ENCODE measurements at places on chromosomes 3 and 15.

DNA sequence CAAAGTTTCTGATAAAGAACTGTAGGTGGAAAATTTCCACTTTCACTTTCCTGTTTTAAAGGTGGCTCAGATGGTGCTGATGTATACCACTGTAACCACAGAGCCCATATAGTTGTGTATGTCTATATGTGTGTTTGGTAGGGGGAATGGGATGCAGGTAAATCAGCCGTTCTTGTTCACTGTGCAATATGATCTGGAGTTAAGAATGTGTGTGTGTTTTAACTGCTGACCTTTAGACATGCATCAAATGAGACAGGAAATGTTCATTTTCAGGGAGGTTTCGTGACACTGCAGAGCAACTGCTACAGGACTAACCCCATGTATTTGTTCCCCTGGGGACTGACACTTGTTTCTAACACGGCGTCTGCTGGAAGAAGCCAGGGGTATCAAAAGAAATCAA lies 180.5 kb downstream of the TAFA4 start:
- no peak for DNase-seq

DNA sequence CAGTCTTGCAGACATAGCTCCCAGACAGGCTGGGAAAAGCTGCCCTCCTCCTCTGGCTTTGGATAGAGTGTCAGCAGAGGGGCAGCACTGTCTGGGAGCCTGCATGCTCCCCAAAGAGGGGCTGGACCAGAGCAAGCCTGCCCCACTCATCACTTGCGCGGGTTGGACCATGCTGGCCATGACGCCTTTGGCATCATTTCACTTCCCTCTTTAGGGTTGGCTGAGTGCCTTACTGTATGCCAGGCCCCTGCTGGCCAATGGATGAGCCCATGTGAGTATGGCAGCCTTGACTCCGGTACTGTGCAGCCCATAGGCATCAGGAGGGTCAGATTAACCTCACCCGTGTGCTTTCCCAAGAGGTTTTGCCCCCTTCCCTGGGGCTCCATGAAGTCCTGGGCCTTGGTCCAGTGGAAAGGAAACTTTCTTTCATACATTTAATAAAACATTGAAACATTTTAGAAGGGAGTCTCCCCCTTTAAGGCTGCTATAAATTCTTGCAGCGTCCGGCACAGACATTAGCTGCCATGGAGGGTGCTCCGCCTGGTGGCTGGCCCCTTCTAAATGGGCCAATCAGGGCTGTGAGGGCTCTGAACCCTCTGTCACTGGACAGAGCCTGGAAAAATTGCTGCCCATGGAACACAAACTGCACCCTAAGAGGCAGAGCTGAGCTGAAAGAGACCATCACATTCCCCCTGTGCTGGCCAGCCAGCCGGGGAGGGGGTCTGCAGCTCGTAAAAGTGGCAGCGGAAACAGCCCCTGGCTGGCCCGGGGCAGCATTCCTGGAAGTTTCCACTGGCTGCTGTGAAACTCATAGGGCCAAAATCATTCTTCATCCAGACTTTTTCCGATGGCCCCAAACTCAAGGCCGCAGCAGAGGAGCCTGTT lies 20.8 kb upstream of the DUSP7 start:
- DNase-seq = no peak

GRCh38 chr3:195597848-195598247 lies 14.1 kb upstream of the APOD start:
- no peak for DNase-seq

GRCh38 chr3:195065864-195066185 lies 205.1 kb downstream of the XXYLT1 start:
- no peak for DNase-seq

DNA sequence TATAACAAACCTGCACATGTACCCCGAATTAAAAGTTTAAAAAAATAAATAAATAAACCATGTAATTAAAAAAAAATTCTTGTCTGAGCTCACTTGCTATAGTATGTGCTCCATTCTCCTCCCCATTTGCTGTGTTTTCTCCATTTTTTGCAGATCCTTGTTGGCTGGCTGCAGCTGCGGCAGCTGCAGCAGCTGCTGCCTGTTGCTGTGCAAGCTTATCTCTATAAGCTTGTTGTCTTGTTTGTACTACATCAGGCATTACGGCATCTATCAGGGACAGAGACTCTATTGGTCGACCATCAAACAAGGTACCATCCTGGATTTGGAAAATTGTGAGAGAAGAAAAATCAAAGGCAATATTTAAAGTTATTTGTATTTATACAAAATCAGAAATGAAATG lies 145.9 kb downstream of the TBL1XR1 start:
- no peak for DNase-seq

DNA sequence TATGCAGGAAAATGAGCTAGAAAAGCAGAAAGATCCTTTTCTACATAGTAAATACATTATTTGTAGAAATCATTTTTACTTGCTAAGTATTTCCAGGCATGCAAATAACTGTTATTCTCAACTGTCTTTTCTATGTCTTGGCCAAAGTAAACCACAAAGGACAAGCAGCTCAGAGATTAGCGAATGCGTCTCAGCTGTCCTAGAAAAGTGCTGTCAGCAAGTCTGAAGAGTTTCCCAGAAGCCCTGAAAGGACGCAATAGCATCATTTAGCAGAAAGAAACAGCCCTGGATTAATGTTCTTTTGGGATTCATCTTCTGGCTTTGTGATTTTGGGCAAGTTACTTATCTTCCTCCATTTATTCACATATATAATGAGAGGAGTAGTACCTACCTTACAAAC lies 100.3 kb downstream of the ZIC1 start:
- no peak for DNase-seq

GRCh38 chr3:178767581-178767980 lies 231.3 kb downstream of the KCNMB2 start:
- no peak for DNase-seq

DNA sequence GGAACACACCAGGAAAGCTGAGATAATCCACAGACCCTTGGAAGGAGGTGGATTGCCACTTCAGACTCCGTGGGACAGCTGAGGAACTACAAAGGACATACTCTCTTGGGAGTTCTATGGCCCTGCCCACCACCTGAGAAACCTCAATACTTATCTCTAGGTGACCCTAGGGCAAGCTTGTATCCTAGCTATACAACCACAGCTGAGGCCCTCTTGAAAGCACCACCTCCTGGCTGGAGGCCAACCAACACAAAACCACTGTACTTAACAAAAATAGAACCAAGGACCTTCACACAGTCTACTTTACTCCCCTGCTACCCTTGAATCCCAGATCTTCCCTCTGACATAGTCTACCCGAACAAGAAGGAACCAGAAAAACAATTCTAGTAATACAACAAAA lies 60.7 kb upstream of the TRIM42 start:
- DNase-seq = no peak

DNA sequence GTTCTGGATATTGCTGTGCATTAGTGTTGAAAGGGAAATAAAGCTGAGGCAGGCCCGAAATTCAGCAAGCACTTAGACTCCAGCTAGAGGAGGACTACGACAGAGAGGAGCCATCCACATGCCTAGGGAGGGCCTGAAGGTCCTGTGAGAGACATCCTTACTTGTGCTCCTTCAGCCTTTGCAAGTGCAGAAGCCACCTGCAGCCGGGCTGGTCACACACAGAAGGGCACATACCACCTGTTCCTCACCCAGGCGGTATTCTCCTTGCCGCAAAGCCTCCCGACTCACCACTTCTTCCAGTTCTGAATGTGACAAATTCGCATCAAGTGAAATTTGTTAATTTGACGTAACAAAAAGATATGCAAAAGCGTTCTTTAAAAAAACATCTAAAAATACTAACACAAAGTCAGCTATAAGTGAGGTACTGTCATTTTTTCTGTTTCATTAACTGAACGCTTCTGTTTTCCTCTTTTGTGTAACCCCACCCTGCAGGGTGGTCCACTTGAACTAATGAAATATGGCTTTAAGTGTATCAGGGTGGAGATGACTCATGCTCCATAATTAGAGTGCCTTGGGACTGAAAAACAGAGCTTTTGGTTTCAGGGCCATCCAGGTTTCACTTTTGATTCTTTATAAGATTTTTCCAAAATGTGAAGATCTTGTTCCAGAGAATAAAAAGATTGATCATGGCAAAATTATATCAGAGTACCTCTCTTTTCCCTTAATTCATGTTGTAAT lies 467.9 kb upstream of the ATP11B start:
- DNase-seq = peak; percentile 38

DNA sequence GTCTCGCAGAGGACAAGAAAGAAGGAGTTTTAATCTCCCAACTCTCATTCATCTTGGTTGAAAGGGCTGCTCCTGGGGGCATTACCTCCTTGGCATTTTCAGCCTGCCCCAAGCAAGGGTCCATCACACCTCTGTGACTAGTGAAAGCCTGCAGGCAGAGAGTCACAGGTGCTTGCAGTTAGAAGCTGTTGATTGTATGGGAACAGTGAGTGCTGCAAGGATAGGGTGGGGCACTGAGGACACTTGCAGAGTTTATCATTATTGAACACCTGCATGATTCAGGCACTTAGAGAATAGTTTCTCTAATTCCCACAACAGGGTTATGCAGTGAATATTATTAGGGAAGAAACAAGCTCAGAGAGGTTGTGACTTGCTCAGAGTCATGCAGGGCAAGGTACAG lies 41.7 kb upstream of the IGF2BP2 start:
- no peak for DNase-seq

DNA sequence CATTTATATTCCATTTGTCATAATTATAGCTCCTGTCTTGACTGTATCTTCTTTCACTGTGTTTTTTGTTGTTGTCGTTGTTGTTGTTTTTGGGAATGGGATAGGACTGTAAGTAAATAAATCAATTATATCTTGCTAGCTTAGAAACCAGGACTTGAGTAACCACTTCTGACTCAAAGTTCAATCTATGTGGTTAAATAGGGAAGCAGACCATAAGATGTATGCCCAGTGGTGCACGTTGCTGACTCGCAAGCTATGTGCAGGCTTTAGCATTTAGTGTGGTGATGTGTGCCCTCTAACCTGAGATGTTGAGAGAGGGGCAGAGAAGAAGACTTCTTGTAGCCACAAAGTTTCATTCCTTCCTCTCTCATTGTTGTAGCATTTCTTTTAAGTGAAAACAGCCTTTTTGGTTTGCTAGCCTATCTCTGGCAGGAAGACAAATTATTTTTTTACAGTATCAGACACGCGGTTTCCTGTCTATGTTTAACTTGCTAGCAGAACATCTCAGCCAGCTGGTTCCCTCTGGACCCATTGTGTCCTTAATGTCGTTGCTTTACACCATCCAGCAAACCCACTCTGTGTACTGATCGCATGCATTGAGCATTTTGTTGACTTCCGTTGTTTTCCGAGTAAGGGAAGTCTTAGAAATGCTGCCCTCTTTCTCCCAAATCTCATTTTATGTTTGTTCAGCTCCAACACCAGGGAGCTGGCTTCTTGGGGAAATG lies 52.1 kb downstream of the TGFBR2 start:
- peak; percentile 45 for DNase-seq

GRCh38 chr3:151852074-151852811 lies 21.2 kb upstream of the SUCNR1 start:
- DNase-seq = no peak

GRCh38 chr3:172029425-172030098 lies 9.8 kb upstream of the FNDC3B start:
- DNase-seq = no peak

- no peak for DNase-seq
Measured at GRCh38 chr3:164341086-164341485, 737.2 kb downstream of the SI start.

GRCh38 chr3:112598731-112599130 lies 36.9 kb downstream of the SLC35A5 start:
- peak; percentile 9 for DNase-seq

GRCh38 chr3:153693207-153693606 lies 428.0 kb upstream of the ARHGEF26 start:
- no peak for DNase-seq

DNA sequence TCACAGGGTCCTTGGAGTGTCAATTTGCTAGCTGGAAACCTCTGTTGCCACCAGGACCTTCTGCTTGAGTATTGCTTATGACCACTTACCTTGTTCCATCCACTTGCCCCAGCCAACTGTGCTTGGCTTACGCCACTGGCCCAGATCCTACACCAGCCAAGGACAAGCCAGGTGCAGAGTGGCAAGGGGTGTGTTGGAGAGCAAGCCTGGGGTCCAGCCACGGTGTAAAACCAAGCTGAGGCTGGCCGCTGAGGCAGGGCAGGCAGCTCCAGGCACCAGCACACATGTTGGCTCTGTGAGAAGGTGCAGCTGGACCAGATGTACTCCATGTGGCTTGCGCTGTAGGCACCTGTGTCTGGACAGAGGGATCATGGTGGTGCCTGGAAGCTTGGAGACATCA lies 248.2 kb downstream of the UNC13C start:
- no peak for DNase-seq

DNA sequence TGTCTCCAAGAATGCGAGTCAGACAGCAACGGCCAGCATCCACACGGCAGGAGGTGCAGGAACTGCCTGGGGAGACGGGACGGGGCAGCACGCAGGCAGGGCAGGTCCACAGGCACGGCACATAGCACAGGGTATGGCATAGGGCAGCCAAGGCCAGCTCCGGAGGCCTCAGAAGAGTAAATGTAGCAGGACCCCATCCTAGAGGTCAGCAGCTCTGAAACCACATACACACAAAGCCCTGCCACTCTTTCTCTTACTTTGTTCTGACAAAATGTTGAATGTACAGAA lies 26.9 kb downstream of the ZXDC start:
- no peak for DNase-seq

GRCh38 chr3:107710851-107711250 lies 188.1 kb downstream of the BBX start:
- peak; percentile 12 for DNase-seq

GRCh38 chr3:124574012-124574411 lies 156.2 kb upstream of the UMPS start:
- no peak for DNase-seq

DNA sequence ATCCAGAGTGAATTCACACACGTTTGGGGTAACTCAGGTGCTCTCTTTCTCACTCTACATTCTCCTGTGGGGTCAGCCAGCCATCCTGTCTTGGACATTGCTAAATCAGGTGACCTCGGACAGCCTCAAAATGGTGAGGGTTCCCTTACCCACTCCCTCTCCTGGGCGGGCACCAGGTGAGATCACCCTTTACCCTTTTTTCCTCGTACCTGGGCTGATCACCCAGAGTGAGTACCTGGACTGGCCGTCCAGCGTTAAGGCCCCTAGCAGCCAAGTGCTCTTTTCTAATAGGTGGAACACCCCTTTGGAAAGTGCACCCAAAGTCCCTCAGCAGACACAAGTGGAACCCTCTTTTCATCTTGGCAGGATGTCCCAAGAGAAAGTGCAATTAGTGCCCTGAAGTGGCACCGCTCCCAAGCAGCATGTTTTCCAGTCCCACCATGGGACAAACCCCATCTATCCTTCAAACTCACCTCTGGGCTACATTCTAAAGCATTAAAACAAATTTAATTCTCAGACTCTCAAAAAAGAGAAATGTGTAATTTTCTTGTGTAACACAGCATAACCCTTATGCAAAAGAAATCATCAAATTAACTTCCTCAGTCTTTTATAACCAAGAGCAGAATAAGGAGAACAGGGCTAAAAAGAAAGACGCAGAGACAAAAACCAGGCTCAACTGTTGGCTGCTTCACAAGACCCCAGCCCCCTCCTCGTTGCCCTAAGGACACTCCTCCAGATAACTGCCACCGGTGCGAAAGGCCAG lies 20.7 kb downstream of the TRANK1 start:
- no peak for DNase-seq

- DNase-seq = no peak
Measured at GRCh38 chr15:35926007-35926380, 380.0 kb upstream of the DPH6 start.
